Osteocyte (in vitro differentiated cells): ENCODE measurements at places on chromosomes 1 and 21. TPM values are rescaled to one million over a fixed set of nuclear protein-coding genes. Genes with fewer than 3 reads are reported as not detected.

FAM72C gene
- total RNA-seq: 0.27 and 0.65 TPM in 2 replicates

- no peak for DNase-seq
Observed at GRCh38 chr1:40720493-40720892, 29.0 kb downstream of the NFYC start.

DNA sequence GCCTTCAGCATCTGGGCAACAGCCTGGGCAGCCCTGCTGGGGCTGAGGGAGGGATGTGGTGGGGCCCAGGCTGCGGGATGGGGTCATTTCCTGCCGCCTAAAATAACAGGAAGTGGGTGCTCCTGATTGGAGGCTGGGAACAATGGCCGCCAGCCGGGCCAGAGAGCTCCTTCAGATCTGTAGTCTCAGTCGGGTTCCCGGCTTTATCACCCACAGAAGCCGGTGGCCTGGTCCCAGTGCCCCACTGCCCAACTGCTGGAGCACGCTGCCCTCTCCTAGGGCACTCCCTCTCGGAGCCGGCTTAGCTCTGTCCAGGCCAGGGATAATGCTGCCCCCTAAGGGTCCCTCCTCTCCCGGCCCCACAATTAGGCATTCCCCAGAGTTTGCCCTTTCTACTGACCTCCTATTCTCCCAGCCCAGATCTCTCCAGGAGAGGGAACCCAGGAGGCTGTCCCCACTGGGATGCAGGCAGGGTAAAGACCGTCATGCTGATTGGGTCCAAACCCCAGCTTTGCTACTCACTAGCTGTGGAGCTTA is 5.1 kb downstream of the MAP7D1 start:
- no peak for DNase-seq

- DNase-seq: no peak
Observed at GRCh38 chr1:98794196-98794886, 132.8 kb downstream of the SNX7 start.

DNA sequence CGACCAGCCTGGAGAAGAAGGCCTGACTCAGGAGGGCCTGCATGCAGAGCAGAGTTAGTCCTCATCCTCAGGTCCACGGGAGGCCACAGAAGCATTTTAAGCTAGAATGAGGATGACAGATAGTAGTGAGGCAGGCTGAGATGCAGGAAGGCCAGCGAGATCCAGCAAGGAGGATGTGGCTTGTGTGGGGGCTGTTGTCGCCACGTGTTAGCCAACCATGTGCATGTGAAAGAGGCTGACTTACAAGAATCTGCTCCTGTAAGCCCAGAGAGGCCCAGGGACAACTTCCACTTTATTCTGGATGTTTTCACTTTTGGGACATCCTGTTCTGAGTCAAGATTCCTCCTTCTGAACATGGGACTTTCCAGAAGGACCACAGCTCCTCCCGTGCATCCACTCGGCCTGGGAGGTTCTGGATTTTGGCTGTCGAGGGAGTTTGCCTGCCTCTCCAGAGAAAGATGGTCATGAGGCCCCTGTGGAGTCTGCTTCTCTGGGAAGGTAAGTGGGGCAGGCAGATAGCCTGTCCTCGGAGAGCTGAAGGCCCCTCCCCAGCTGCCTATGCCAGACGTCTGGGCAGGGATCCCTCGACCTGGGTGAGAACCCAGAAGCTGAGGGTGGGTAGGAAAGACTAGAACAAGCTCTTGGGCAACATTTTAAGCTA is at the start of gene SLAMF8:
TSS of gene SLAMF8 (plus strand) at position 433 of the 661 bp plus-strand sequence. CDS start at position 459, 26 bp downstream.
- DNase-seq: no peak

CROCC gene
- total RNA-seq: 31.4 and 34.5 TPM in 2 replicates

DNA sequence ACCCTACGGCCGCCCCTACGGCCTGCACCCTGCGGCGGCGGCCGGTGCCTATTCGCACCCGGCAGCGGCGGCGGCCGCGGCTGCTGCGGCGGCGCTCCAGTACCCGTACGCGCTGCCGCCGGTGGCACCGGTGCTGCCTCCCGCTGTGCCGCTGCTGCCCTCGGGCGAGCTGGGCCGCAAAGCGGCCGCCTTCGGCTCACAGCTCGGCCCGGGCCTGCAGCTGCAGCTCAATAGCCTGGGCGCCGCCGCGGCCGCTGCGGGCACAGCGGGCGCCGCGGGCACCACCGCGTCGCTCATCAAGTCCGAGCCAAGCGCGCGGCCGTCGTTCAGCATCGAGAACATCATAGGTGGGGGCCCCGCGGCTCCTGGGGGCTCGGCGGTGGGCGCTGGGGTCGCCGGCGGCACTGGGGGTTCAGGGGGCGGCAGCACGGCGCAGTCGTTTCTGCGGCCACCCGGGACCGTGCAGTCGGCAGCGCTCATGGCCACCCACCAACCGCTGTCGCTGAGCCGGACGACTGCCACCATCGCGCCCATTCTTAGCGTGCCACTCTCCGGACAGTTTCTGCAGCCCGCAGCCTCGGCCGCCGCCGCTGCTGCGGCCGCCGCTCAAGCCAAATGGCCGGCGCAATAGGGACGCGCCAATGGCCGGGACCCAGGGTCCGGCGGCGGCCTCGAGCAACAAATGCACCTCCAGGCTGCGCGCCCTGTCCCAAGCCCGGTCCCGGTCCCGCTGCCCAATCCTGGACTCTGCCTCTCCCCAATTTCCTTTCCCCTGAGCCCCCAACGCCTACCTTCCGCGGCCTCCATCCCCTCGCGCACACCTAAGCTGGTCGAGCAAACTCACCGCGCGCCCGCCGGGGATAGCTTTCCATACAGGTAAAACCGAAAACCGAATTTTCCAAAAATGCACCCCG is 1.8 kb downstream of the FOXD3 start:
- DNase-seq: no peak

DNA sequence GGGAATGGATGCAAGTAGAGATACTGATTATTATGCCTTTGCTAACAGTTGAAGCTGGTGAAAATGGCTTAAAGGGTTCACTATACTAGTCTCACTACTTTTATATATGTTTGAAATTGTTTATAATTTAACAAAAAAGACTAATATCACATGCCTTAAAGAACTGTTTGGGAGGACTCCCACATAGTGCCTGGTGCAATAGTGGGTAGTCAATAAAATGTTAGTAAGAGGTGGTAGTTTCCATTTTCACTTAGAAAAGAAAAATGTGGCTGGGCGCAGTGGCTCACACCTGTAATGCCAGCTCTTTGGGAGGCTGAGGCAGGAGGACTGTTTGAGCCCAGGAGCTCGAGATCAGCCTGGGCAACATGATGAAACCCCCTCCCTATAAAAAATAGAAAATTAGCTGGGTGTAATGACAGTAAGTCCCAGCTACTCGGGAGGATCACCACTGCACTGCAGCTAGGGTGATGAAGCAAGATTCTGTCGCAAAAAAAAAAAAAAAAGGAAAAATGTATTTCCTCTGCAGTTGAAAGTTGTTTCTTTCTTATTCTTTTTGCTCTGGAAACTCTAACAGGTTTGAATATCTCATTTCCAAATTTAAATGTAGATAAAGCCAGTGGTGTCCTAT is 24.5 kb downstream of the C21orf91 start:
- no peak for DNase-seq

LAMC1 gene
- 369 and 384 TPM in 2 replicates for total RNA-seq

GRCh38 chr1:5830771-5831599 is 161.2 kb downstream of the NPHP4 start:
- DNase-seq: no peak

- DNase-seq: no peak
Observed at GRCh38 chr1:32111789-32112188, 3.9 kb downstream of the KPNA6 start.

MTX1 gene
- total RNA-seq: 31.9 and 33.2 TPM in 2 replicates

TEX38 gene
- not detected in 2 replicates for total RNA-seq

- no peak for DNase-seq
Observed at GRCh38 chr1:111140680-111140967, 601 bp downstream of the CEPT1 start.

DNA sequence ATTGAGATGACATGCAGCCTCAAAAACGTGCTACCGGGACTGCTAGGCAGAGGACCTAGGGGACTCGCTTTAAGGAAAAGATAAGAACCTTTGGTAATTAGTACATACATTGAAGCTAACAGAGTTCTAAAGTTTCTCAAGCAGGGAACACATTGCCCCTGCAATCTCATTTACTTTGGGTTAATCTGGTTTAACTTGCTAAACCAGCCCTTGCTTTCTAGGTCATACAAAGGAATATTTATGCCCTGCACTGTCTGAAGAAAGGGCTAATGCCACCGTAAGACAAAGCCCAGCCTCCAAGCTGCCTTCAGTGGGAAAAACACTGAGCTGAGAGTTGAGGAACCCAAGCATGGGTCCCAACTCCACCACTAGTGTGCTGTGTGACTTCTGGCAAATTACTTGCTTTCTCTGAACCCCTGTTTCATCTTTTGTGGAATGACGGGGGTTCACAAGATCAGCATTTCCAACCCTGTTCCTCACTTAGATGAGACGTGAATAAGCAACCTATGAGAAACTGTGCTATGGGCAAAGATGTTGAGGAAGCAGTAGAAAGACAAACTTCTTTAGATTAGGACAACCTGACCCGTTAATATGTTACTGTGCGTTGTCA is 66.3 kb downstream of the VWA5B1 start:
- no peak for DNase-seq

- DNase-seq: no peak
Observed at GRCh38 chr1:43582162-43582566, 51.5 kb downstream of the PTPRF start.

DNA sequence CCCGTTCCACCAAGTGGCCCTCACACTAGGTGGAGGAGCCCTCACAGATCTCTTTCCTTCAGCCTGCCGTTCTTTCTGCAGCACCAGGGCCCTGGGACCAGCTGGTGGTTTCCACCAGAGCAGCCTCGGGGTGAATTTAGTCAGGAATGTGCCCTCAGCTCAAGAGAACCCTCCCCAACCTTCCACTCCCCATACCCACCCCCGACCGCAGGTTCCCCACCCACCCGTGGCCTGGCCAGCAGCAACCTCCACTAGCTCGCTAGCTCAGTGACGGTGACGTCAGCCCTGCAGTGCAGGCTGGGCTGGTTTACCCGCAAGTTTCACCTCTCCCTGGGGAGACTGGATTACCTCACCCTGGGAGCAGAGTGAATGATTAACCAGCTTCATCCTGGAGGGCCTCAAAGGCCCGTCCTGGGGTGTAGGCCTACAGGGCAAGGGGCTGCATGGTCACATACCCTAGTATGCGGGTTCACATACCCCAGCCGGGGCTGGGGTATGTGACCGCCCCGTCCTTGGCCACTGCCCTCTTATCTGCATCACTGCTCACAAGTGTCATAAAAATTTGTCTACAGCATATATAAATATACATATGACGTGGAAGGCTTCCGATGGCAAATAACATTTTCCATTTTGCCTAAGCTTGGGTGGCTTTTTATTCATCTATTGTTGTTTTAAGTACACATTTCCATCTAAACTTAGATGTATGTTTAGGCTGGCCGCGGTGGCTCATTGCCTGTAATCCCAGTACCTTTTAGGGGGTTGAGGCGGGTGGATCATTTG is 24.5 kb downstream of the ELF3 start:
- peak; percentile 95 for DNase-seq

CRYBG2 gene
- not detected in 2 replicates for total RNA-seq

- DNase-seq: no peak
Observed at GRCh38 chr1:101131239-101131843, 105.5 kb upstream of the S1PR1 start.

- DNase-seq: no peak
Observed at GRCh38 chr1:115726161-115726560, 42.4 kb downstream of the CASQ2 start.

KCNK2 gene
- not detected in 2 replicates for total RNA-seq

- no peak for DNase-seq
Observed at GRCh38 chr1:158691907-158692306, 5.4 kb upstream of the SPTA1 start.

KRTAP19-3 gene
- not detected in 2 replicates for total RNA-seq
